ENCODE measurements at places on chromosomes 11 and 22.

DNA sequence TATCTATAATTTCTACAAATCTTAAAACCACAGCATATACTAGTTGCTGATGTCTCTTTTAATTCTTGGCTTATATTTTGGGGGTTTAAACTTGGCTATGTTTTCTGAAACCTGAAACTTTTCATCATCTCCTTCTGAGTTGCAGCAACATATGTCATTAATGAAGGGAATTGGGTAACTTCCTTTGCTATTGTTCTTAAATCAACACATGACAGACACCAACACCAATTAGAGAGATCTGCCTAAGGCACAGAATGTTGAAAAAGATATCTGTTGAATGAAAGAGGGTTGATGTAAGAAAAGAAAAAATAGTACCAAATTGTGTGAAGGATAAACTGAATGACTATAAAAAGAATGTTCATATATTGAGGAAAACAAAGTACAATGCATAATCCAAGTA, 10.3 kb upstream of the GAS2 start:
- no peaks in the 10 kb centered on the region for H3K36me3 ChIP-seq
- no peak overlapping the region for H3K4me3 ChIP-seq
- no peak overlapping the region for H3K27ac ChIP-seq
- no peaks in the 10 kb centered on the region for H3K27me3 ChIP-seq
- no peaks in the 10 kb centered on the region for H3K4me1 ChIP-seq

DNA sequence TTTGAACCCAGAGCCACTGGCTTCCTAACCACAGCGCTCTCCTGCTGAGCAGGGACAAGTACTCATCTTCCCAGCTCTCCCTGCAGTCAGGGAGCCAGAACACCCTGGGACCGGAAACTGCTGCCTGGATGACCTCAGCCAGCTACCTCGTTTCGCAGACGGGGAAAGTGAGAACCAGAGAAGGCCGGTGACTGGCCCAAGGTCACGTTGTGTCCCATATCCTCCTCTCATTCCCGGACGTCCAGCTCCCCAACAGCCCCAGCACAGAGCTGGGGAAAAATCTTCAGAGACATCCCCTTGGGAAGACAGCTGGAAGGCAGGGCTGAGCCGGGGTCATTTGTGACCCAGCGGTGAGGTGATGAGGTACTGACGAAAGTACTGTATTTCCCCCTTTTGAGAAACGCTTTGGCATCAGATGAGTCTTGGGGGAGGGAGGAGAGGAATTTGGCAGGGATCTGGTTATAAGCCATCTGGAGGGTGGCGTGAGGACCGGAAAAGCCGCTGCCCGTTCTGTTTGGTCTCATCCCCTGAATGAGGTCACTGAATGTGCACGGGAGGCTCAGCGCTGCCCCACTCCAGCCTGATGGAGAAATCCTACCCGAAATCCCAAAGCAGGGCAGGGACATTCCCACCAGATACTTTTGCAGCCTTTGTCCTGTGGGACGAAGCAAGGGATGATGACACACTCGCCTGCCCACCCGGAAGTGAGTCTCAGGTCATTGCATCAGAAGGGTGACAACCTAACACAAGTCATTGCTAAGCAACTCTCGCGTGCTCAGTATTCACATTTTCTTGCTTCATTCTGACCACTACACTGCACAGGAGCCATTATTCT, 41.1 kb downstream of the LIF start:
- H3K4me1 ChIP-seq: peaks cover 79% of the 10 kb centered on the region
- no peaks in the 10 kb centered on the region for H3K27me3 ChIP-seq
- H3K4me3 ChIP-seq: no peak overlapping the region
- peaks cover 66% of the 10 kb centered on the region for H3K36me3 ChIP-seq
- peak overlapping the region; percentile 99 for H3K27ac ChIP-seq

DNA sequence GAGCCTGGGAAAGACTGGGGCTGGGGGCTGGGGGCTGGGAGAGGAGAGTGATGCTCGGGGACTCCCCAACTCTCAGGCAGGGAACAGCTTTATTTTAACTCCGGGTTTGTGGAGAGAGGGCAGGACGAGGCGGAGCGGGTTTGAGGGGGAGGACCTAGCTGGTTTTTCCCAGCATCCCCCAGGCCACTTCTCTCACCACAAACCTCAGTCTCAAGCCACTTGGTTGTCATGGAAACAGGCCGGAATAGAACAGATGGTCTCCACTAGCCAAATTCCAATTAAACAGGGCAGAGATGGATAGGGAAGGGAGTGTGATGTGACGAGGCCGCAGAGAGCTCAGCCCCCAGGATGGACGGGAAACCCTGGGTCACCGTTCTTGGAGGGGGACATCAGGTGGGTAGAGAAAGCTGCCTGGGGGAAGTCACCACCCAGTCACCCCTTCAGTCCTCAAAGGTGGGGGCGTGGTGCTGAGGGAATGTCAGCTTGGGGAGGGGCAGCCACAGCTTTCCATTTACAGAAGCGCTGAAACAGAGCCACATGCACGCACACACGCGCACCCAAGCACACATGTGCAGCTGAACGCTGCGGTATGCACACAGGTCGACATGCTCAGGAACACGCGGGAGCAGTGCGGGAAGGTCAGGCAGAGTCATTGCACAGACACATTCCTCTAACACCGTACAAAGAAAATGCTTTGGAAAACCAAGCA, 19.2 kb downstream of the NECTIN1 start:
- no peaks in the 10 kb centered on the region for H3K36me3 ChIP-seq
- H3K4me1 ChIP-seq: peaks cover 17% of the 10 kb centered on the region
- no peak overlapping the region for H3K4me3 ChIP-seq
- H3K27ac ChIP-seq: no peak overlapping the region

- H3K36me3 ChIP-seq: peaks cover 3% of the 10 kb centered on the region
- H3K4me1 ChIP-seq: peaks cover 15% of the 10 kb centered on the region
- H3K4me3 ChIP-seq: no peak overlapping the region
- no peak overlapping the region for H3K27ac ChIP-seq
- DNase-seq: no peak
- H3K27me3 ChIP-seq: peaks cover 66% of the 10 kb centered on the region
Measured at GRCh38 chr22:24498824-24499223, 3.7 kb downstream of the UPB1 start.

GRCh38 chr11:12291313-12291712, 86.1 kb upstream of the PARVA start:
- peaks cover 25% of the 10 kb centered on the region for H3K4me1 ChIP-seq
- no peak for DNase-seq
- no peaks in the 10 kb centered on the region for H3K27me3 ChIP-seq
- no peak overlapping the region for H3K27ac ChIP-seq

DNA sequence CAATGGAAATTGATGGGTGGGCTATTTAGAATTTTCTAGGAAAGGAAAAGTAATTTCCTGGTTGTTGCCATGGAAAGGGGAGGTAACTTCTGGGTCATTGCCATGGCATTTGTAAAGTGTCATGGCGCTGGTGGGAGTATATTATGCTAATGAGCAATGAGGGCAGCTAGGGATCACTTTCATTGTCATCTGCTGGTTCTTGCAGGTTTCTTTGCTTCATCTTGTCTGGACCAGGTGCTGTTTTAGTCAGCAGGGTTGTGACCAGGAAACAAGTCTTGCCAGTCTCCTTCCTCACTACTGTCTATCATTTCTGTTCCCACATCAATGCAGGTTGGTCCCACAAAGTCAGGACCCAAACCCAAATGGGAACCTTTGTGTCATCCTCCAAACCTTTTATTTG, 237.6 kb upstream of the C11orf87 start:
- no peak for DNase-seq
- no peaks in the 10 kb centered on the region for H3K36me3 ChIP-seq
- no peaks in the 10 kb centered on the region for H3K4me1 ChIP-seq
- no peak overlapping the region for H3K27ac ChIP-seq
- no peaks in the 10 kb centered on the region for H3K27me3 ChIP-seq

GRCh38 chr22:42931421-42932196, 74.5 kb upstream of the ARFGAP3 start:
- H3K27me3 ChIP-seq: no peaks in the 10 kb centered on the region
- H3K4me3 ChIP-seq: peak overlapping the region; percentile 35
- H3K27ac ChIP-seq: peak overlapping the region; percentile 98
- H3K4me1 ChIP-seq: peaks cover 82% of the 10 kb centered on the region
- H3K36me3 ChIP-seq: peaks cover 98% of the 10 kb centered on the region

DNA sequence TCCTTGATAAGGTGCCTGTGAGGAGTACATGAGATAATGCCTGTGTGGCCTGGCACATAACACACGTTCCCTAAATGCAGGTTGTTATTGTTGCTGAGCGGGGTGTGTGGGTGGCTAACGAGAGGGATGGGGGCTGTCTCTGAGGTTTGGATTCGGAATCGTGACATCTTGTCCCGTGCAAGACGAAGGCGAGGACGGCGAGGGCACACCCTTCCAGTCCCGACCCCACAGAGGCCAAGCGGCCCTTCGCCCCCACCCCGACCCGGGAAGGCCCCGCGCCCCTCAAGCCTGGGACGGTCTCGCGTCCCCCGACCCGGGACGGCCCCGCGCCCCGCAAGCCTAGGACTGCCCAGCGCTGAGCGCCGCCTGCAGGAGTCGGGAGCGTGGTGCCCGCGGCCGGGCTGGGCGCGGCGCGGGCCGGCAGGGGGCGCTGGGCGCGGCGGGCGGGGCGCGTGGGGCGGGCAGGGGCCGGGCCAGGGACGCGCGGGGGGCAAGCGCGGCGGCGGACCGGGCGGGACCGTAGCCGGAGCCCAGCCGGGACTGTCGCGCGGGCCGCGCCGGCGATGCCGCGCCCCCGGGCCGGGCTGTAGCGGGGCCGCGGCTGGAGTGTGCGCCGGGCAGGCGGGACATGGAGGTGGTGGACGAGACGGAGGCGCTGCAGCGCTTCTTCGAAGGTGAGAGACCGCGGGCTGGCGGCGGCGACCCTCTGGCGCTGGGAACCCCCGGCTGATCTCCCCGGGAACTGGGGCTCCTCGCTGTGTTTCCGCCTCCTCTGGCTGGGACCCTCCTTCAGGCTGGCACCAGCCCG, at the start of gene MYRF:
TSS of gene MYRF (plus strand) at position 520 of the 808 bp plus-strand sequence. CDS start at position 629, 109 bp downstream.
- H3K4me1 ChIP-seq: peaks cover 53% of the 10 kb centered on the region
- peaks cover 48% of the 10 kb centered on the region for H3K36me3 ChIP-seq
- peak within 1 kb of the TSS; percentile 94 for H3K27ac ChIP-seq
- no peaks in the 10 kb centered on the region for H3K27me3 ChIP-seq
- peak; percentile 80 for DNase-seq

- H3K4me1 ChIP-seq: no peaks in the 10 kb centered on the region
- no peak overlapping the region for H3K27ac ChIP-seq
- H3K36me3 ChIP-seq: no peaks in the 10 kb centered on the region
- no peaks in the 10 kb centered on the region for H3K27me3 ChIP-seq
- no peak for DNase-seq
- no peak overlapping the region for H3K4me3 ChIP-seq
Measured at GRCh38 chr11:95584589-95584988, 205.0 kb downstream of the FAM76B start.

- H3K4me1 ChIP-seq: peaks cover 18% of the 10 kb centered on the region
- peak; percentile 91 for DNase-seq
- H3K4me3 ChIP-seq: peak overlapping the region; percentile 43
- peaks cover 29% of the 10 kb centered on the region for H3K36me3 ChIP-seq
- H3K27ac ChIP-seq: peak overlapping the region; percentile 72
Measured at GRCh38 chr22:49936018-49936972, 17.9 kb downstream of the CRELD2 start.

DNA sequence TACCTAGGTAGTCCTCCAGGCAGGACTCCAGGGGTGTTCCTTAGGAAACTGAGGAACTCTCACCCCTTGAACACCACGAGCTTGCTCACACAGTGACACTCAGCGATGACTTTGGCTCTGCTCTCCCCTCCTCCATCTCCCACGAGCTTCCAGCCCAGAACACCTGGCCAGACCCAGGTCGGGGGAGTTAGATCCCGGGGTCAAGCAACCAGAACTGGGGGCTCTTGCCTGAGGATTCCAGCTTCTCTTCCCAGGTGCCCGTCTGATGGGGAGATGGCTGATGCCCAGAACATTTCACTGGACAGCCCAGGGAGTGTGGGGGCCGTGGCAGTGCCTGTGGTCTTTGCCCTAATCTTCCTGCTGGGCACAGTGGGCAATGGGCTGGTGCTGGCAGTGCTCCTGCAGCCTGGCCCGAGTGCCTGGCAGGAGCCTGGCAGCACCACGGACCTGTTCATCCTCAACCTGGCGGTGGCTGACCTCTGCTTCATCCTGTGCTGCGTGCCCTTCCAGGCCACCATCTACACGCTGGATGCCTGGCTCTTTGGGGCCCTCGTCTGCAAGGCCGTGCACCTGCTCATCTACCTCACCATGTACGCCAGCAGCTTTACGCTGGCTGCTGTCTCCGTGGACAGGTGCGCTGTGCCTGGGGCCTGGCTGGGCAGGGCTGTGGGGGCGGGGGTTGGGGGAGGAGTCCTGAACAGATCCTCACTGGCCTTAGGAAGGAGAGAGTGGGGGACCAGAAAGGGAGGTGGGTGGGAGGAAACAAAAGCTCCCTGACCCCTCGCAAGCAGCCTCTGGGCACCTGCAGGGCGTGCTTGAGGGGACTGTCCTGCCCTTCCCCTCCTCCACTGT, at the start of gene GALR3:
TSS of gene GALR3 (plus strand) at position 249 of the 852 bp plus-strand sequence. CDS start at position 274, 25 bp downstream.
- H3K4me1 ChIP-seq: peaks cover 9% of the 10 kb centered on the region
- H3K27ac ChIP-seq: peak within 1 kb of the TSS; percentile 45
- no peaks in the 10 kb centered on the region for H3K27me3 ChIP-seq
- no peak for DNase-seq
- peaks cover 4% of the 10 kb centered on the region for H3K36me3 ChIP-seq
- no peak within 1 kb of the TSS for H3K4me3 ChIP-seq

DNA sequence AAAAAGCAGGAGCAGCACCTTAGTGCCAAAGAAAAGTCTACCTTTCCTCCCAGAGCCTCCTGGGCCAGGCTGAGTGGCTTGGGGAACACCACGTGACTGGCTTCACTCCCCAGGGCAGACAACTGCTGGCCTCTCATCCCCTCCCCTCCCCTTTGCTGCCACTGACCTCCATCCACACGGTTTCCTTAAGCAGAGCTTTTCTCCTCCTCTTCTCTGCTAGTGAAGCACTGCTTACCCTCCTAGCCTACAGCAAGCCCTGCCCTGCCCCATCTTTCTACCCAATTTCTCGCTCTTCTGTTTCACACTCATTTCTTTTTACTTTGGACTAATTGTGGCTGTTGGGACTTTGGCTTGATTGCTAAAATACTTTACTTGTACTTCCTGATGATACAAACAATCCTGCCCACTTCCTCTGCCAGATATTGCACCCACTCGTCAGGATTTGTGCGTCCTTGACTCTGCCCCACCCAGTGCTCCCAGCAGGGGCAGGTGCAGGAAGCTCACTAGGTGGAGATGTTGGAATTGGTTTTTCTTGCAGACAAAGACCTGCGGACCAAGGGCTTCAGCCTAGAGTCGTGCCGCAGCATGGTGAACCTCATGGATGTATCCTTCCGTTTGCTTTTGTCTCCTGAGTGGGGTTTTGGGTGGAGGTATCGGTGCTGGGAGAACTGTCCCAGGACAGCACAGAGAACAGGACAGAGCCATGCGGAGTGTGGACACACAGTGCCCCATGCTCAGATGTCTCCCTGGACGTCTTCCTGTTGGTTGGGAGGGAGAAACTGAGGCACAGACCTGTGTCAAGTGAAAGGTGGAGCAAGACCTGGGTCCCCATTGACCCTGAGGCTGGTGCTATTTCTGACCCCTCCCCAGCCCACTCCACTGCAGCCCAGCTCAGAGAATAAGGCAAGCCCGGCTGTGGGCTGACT, 27.3 kb downstream of the CAPN1 start:
- H3K4me3 ChIP-seq: no peak overlapping the region
- no peak for DNase-seq
- H3K27ac ChIP-seq: no peak overlapping the region
- H3K36me3 ChIP-seq: peaks cover 69% of the 10 kb centered on the region
- no peaks in the 10 kb centered on the region for H3K27me3 ChIP-seq
